Inflammatory macrophage treated with lipopolysaccharide for 1 hour (primary cell): ENCODE measurements at places on chromosomes 12 and 14.

- DNase-seq, result no peak
Observed at GRCh38 chr14:47155395-47155794, 503.8 kb upstream of the RPL10L start.

- DNase-seq, result no peak
Observed at GRCh38 chr14:105023791-105024480, 3.1 kb upstream of the CDCA4 start.

DNA sequence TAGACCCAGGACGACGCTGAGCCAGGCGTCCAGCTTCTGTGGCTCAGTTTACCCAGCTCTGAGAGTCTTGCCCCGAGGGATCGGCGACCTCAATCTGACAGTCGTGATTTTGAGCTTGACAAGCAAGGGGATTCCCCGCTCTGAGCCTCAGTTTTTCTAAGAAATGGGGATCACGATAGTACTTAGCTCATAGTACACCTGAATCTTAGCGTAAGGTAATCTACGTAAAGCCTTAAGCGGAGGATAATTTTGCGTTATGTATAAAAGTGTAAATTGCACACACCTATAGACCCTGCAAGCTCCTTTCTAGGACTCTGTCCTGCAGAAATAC lies 285 bp downstream of the MVK start:
- DNase-seq, result no peak

DNA sequence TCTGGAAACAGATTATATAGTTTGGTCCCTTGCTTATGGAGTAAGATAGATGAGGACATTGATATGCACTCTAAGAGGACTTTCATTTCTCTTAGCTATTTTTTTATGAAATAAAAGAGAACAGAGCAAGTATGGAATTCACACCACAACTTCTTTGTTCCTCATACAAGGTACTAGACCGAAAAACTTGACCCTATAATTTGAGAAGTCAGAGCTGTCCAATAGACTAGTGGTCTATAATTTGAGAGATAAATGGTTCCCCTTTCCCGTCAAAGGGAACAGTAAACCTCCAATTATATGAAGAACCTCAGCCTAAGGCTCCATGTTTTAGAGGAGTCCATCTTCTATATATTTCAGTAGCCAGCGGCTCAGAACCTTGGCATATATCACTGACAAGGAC lies 58.5 kb upstream of the HIF1A start:
- DNase-seq, result peak; percentile 60

GRCh38 chr14:105059035-105059924 lies 6.0 kb downstream of the GPR132 start:
- DNase-seq, result no peak

DNA sequence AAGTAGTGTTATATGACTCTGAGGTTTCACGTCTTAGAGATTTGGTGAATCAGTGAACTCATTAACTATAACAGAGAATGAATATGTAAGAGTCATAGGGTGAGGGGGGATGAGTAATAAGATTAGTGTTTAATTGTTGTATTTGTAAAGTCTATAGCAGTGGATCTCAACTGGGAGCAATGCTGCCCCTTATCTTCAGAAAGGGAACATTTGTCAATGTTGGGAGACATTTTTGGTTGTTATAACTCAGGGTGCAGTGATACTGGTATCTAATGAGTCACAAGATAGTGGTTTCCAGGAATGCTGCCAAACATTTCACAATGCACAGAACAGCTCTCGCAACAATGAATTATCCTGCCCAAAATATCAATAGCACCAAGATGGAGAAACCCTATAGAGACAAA lies 1193.7 kb downstream of the GALC start:
- peak; percentile 31 for DNase-seq

DNA sequence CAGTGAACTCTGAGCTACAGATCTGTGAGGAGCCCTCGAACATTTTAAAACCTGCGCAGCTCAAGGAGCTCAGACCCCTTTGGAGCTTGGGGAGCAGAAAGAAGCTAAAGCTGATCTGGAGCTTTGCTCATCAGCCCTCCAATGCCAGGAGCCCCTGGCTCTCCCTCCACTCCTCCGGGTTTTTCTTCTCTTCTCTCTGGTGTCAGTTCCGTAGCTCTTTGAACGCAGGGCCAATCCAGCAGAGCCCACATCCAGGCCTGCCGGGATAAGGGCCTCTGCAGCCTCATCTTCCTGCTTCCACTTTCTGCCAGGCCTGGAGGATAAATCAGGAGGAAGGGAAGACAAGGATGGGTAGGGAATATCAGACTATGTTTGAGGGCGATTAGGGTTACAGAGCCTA lies 6.0 kb downstream of the HOXC4 start:
- DNase-seq, result no peak

GRCh38 chr14:50232276-50232642 lies 881 bp upstream of the SOS2 start:
- DNase-seq, result no peak

DNA sequence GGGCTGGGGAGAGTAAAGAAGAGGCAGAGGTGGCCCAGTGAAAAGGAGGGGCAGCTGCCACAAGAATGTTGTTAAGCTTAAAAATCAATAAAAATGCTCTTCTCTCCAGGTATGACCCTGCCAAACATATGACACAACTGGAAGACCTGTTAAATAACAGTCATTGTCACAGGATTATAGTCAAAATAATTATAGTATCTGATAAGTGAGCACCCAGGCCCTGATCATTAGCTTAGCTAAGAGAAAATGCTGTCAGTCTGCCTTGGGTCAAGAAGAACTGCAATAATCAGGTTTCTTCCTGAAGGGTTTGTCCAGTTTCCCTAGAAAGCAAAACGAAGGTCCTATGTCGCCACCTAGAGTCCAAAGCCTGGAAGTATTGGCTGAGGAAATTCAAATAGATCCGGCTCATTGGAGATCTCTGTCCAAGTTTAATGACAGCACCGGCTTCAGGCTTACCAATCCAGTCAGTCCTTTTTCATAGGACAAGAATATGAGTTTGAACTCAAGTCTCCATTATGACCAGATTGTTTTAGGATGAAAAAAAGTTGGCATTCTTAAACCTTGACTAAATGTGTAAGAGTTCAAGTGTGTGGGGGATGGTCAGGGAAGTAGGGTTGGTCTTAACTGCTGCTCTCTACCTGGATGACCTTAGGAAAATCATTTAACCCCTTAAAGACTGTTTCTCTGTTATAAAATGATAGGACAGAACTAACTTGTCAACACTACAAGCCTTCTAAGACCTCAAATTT lies 22.5 kb upstream of the NKX2-8 start:
- DNase-seq, result peak; percentile 57

GRCh38 chr14:51269634-51270033 lies 29.6 kb downstream of the TMX1 start:
- no peak for DNase-seq

DNA sequence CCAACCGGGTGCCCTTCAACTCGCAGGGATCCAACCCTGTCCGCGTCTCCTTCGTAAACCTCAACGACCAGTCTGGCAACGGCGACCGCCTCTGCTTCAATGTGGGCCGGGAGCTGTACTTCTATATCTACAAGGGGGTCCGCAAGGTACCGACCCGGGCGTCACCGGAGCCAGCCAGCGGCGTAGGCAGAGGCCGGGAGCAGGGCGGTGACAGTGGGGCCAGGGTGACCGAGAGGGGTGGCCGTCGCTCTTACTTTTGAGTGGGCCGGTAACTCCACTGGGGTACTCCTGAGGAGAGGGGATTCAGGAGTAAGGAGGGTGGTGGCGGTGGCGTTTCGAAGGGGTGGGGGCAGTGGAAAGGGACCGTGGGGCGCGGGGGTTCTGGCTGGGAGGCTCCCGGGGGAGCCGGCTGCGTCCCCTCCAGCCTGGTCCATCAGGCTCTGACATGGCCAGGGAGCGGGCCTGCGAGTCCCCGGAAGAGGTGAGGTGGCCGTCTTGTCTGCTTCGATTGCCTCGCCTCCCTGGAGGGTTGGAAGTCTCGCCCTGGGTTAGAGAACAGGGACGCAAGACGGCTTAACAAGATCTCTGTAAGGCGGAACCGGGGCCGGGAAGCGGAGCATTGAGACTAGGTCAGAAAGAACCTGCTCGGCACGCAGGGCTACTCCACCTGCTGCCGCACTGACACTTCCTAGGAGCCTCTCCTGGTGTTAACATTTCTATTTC lies 491 bp downstream of the WDR20 start:
- peak; percentile 33 for DNase-seq

DNA sequence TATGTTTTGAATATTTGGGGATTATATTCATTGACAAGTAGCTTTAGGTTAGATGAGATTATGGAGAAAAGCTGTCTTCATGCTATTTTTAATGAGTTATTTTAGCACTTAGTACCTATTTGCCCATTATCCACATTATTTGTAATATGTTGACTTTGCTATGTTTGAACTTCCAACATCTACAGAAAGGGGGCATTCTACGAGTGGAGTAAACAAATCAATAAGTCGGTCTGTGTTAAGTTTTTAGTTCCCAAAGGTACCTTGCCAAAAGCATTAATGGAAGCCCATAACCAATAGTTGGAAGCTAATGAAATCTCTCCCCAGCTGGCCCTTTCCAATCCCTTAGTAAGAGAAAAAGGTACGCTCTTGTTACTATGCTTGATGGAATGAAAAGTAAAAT lies 250.0 kb upstream of the E2F7 start:
- DNase-seq, result no peak

DNA sequence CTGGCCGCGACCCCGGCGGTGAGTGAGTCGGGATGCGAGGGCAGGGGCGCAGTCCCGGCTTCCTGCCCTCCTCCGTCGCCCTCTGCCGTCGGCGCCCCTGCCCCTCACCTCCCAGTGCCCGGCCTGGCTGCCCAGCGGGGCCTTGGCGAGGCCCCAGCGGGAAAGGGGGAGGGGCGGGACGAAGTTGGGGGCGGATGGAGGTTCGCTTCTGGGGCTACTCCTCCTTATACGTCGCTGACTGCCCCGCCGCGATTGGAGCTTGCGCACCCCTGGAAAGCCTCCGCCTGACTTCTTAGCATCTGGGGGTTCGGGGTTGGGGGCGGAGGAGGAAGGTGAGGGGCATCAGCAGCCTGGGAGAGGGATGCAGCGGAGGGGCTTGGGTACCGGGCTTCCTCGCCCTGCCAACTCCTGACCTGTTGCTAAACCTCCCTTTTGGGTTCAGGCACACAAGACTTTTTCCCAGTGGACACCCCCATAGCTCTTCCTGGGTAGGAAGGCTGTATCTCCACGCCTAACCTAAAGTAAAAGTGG lies 406 bp downstream of the TMEM263 start:
- peak; percentile 19 for DNase-seq

- DNase-seq, result no peak
Observed at GRCh38 chr14:85584481-85584880, 54.5 kb downstream of the FLRT2 start.

GRCh38 chr12:95882873-95883272 lies 24.1 kb downstream of the SNRPF start:
- DNase-seq, result no peak

- DNase-seq, result peak; percentile 66
Observed at GRCh38 chr14:47917344-47917954, 242.0 kb upstream of the MDGA2 start.

DNA sequence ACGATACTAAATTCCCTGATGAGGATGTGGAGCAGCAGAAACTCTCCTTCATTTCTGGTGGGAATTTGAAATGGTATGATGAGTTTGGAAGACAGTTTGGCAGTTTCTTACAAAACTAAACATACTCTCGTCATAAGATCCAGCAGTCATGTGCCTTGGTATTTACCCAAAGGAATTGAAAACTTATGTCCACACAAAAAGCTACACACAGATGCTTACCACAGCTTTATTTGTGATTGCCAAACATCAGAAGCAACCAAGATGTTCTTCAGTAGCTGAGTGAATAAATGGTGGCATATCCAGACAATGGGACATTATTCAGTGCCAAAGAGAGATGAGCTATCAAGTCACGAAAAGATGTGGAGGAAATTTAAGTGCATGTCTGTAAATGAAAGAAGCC lies 10.7 kb upstream of the APOLD1 start:
- DNase-seq, result no peak

DNA sequence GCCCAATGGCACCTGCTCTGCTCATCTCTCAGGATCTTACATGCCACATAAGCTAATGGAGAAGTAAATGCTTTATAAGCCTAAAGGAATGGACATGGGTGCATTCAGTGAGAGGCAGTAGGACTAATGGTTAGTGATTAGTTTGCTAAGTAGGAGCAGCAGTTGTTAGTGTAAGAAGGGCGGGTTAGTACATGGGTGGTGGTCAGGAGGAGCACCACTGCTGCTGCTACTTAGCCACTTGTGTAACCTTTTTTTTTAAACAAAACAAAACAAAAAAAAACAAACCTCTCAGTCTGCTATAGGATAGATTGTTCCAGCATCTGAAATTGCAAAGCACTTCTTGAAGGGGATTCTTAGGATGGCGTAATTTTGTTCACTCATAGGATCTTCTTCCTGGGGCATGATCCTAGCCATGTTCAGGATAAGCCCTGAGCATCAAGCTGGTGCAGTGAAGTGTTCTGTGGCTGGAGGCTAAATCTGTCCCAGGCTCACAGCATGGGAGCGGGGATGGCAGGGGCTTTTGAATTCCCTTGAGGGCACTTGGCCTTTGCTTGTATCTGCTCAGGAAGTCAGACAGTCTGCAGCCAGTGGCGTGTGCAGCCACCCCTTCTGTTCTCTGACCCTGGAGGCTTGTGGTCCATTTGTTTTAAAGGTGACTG lies 63.6 kb downstream of the CHST11 start:
- no peak for DNase-seq

- peak; percentile 9 for DNase-seq
Observed at GRCh38 chr14:24706351-24706750, 72.4 kb upstream of the GZMB start.

GRCh38 chr12:29750131-29750927 lies 33.4 kb downstream of the TMTC1 start:
- DNase-seq, result no peak

DNA sequence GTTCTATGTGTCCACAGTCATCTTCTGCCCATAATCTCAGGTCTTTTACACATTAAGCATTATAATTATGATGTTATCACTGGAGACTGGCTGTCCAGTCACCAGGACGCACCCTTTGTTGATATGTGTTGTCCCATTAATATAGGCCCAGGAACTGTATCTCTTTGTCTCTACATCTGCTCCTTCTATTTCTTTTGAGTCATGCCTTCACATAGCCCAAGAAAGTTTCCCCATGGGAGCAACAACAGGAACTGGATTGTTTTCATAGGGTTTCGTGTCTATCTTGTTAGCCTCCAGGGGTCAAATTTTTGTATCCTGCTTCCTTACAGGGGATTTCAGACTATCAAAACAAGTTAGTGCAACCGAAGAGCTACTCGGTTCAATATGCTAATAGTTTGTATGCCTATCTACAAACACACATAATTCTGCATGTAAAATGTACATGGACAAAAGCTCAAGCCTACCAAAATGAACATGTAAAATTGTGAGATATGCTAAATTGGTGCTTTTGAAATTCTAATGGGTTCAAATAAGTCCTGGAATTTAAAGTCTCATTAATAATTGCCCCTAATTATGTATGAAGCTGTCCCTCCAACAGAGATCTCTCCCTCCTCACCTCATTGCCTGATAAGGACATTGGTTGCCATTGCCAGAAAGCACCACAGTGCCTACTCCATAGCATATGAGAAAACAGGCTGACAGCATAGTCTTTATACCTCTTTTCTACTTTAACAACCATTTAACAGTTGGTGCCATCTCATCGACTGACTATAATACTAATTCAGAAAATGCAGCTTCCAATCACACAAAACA lies 99.8 kb upstream of the DIO2 start:
- no peak for DNase-seq

DNA sequence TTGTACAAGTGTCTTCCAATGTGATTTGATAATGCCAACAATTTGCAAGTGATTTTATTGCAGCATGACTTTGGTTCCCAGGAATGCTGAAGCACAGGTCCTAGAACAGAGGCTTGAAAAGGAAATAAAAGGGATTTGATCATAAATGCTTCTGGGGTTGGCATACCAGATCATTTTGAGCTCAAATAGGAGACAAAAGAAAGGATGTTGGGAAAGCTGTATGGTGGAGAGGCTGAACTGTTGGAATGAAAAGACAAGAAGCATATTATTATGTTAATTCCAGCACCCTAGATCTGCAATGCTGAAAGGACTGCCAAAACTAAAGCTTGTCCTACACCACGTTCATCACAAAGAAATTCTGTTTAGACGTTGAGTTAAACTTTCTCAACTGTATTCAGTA lies 143.1 kb downstream of the BICD1 start:
- no peak for DNase-seq
